ENCODE measurements at places on chromosomes 7 and 10.

DNA sequence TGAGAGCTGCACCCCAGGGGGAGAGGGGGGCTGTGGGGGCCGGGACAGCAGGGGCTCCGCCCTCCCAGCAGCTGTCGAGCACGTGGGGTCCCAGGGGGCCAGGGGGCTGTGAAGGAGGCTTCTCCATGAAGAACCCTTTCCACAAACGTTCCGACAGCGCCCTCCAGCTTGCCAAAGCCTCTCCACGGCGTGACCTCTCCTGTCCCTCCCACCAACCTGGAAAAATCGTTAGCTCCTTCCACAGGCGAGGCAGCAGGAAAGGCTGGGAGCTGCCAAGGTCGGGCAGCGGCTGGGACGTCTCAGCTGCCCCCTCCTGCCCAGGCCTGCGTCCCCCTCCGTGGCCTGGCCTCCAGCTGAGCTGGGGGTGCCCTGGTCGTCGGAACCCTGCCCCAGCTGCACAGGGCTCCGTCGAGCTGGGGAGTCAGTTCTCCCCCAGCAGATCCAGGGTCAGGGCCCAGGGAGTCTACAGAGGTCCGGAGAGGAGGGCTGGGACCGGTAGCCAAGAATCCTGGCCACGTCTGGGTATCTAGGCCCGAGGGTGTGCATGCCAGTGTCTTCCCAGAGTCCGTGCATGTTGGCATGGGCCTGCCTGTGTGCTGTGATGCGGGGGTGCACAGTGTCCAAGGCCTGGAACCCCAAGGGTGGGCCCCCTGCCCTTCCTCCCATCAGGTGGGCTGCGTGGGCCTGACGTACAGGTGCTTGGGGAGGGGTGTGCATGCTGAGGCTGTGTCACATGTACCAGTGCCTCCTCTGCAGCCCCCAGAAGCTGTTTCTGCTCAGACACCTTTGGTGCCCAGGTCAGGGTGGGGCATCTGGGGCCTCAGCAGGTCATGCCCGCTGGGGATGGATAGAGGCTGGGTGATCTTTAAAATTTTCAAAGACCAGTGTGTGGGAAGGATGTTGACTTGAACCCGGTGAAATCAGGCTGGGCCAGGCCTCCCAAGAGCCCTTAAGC lies 66.5 kb downstream of the UNCX start:
- DNase-seq = no peak

DNA sequence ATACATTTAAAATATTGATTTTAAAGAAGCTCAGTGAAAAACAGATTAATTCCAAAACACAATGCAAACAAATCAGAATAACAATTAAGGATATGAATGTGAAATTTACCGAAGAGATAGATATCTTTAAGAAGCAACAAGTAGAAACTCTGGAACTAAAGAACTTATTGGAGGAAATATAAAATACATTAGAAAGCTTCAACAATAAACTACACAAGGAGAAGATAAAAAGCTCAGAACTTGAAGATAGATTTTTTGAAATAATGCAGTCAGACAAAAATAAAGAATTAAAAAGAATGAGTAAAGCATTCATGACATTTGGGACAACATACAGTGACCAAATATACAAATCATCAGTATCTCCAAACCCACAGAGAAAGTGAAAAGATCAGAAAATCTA lies 43.2 kb downstream of the HIBADH start:
- no peak for DNase-seq

- peak; percentile 71 for DNase-seq
These were observed 71.3 kb downstream of the DENND11 start for GRCh38 chr7:141630621-141631020.

DNA sequence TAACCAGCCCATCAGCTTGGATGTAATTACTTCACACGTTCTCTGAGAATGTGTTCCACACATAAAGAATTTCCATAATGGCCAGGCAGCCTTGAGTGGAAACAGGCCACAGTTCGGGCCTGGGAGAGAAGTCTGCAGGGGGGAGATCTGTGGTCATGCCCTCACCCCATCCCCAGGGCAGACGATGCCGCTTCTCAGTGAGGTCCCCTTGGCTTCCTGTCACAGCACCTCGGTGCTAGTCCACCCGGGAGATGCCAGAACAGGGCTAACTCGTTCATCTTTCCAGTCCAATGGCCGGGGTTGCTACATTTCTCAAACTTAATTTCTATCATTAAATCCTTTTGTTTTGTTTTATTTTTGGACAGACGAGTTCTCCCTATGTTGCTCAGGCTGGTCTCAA lies 624.1 kb downstream of the PTPRN2 start:
- DNase-seq = no peak

GRCh38 chr7:25389489-25390106 lies 161.3 kb upstream of the NPVF start:
- peak; percentile 44 for DNase-seq

DNA sequence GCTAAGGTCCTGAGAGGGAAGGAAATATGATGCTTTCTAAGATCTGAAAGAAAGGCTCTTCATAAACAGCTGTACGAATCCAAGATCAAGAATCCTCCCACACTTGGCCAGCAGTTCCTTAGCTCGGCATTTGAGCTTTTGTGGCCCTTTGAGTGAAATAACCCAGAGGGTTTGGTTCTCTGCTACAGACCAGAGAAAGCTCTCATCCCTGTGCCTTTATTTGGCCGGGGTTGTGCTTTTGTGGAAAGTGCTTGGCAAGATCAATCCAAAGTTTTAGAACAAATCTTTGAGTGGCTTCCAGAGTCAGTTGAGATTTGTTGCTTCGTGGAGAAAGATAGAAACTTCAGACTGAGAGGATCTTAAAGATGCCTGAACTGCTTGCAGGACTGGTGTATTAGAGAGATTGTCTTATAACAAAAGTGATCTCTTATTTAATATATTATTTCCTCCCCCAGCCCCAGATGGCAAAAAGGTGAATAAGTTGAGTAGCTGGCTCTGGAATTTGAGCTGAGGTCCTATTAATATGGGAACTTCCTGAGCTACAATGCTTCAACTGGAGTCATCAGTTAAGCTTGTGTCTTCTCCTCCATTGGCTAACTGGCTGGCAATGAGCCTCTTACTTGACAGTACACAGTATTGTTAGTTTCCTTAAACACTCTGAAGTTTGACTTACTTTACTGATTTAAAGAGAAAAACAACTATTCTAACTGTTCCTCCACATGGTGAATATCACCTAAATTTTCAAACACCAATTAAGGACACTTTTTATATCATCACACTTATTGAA lies 687.3 kb downstream of the MAGI2 start:
- no peak for DNase-seq

- DNase-seq = peak; percentile 84
These were observed 21.7 kb upstream of the MALSU1 start for GRCh38 chr7:23277359-23277989.

DNA sequence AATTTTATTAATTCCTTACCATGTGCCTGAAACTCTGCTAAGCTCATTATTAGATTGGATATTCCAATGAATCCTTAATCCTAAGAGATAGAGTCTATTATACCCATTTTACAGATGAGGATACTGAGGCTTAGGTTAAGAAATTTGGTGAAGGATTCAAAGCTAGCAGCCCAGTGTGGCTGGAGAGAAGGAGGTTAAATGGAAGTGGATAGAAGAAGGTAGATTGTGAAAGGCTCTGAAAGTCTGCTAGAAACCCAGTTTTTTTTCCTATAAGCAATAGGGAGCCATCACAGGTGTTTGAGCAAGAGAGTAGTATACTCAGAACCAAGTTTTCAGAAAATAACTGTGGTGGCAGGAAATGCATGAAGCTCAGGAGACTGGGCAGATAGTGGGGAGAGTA lies 265.8 kb upstream of the NEBL start:
- DNase-seq = no peak

GRCh38 chr7:82722946-82723345 lies 279.4 kb upstream of the CACNA2D1 start:
- DNase-seq = peak; percentile 81

GRCh38 chr10:123009105-123009820 lies 457 bp downstream of the ACADSB start:
- DNase-seq = peak; percentile 19

DNA sequence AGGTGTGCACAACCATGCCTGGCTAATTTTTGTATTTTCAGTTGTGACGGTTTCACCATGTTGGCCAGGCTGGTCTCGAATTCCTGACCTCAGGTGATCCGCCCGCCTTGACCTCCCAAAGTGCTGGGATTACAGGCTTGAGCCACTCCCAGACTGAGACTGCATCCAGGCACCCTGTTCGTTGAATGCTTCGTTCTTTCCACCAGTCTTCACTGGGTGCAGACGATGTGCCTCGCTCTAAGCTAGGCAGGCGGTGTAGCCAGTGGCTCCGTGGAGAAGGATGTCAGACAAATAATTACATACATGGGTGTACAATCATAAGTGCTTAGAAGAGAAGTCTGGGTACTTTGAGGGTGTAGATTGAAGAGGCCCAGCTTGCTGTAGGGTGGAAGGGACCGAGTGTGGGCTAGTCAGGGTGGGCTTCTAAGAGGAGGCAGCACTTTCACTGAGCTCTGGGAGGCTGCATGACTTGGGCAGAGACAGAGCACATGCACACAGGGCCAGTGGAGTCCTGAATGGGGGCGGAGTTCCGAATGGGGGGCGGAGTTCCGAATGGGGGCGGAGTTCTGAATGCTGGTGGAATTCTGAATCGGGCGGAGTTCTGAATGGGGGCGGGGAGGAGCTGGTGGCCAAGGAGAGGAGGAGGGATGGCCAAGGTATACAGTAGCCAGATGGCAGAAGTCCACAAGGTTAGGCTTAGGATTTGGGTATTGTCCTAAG lies 74.3 kb downstream of the COL26A1 start:
- no peak for DNase-seq

DNA sequence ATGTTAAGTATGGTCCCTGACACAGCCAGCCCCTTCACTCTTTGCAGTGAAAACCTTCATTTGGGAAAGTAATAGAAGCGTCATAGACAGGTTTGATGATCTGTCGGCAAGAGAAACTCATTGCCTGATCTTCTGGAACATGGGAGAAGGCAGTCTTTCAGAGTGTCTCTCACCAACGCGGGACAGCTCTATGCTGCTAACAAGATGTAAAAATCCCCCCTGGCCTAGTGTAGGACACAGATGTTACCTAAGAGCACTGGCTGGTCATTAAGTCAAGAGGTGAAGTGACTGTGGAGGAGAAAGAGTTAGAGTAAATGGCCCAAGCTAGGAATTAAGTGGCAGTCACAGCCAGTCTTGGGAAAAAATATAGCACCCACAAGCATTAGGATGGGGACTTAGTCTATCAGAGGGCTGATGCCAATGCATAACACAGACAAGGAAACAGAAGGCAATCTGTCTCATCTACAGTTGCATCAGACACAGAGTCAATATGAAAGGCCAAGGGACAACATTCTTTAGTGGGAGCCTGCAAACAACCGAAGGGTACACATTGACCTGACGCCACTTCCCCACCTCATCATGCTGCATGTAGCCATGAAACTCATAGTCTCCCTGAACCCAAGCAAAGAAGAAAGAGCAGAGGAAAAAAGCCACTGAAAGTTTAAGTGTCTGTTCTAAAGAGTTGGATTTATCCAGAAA lies 69.5 kb downstream of the SORCS1 start:
- no peak for DNase-seq

DNA sequence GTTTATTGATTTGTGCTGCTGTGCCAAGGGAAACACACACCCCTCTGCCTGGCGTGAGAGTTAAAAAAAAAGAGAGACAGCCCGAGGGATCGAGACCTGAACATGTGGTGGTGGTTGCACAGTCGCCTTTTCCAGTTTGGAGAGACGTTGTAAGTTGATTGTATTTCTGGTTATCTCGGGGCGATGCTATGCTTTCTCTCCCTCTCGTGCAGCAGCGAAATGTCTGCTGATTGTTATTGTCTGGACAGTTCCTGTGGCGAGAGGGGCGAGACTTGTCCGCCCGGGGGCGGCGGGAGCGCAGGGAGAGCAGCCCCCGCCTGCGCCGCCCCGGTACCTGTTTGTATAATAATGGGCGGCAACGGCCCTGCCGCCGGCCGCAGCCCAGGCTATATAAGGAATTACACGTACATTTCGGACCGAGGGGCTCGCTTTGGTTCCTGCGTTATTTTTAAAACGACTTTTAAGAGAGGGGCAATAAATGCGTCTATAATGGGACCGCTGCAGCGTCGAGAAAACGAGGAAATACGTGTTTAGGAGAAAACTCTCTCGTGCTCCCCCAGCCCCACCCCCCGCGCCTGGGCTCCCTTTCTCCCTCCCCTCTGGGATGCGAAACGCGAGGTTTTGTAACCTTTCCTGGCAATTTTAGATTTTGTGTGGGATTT lies 1.7 kb downstream of the ZEB1 start:
- peak; percentile 53 for DNase-seq

DNA sequence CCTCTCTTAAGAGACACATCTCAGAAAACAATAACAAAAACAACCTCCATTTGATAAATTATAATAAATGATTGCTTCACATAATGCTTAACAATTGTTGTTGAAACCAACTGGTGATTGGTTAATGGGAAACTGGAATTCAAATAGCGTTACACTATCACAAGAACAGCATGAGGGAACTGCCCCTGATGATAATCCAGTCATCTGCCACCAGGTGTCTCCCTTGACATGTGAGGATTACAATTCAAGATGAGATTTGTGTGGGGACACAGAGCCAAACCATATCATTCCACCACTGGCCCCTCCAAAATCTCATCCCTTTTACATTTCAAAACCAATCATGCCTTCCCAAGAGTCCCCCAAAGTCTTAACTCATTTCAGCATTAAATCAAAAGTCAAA lies 375.9 kb downstream of the BMPER start:
- DNase-seq = peak; percentile 10

DNA sequence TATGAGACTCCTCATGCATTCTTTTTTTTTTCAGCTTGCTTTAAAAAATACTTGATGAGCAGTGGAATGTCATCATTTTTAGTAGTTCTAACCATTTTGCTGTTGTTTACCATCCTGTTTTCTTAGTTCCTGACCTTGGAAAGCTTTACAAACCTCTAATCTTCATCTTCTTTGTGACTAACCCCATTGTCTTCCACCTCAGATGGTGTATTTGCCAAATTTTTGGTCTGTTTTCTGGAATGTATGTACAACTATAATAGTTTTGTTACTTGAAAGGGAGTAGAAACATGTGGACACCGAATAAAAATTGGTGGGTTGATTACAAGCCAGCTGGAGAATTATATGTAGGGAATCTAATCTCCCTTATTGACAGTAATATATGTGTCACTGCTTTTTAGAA lies 172.7 kb downstream of the SND1 start:
- DNase-seq = no peak

GRCh38 chr7:50342616-50343114 lies 38.1 kb downstream of the IKZF1 start:
- DNase-seq = peak; percentile 88

DNA sequence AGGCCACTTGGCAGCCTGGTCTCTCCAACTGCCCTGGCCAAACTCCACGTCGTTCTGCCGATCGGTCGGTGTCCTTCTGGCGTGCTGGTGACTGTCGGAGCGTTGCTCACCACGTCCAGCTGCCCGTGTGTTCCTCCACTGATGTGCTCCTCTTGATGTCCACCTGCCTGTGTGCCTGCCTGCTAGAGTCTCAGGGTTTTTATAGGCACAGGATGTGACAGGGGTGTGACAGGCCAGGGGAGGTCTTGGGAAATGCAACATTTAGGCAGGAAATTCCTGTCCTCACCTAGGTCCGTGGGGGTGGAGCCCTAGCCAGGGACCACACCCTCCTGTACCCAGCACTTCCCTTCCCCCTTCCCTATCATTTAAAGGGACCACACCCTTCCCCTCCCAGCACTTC lies 25.2 kb upstream of the CFAP46 start:
- no peak for DNase-seq

- DNase-seq = peak; percentile 52
These were observed 316.7 kb upstream of the TPK1 start for GRCh38 chr7:145152589-145152988.

Data from NCI-H69 (cell line).